NCI-H446 (cell line): ENCODE measurements at places on chromosomes 6 and 20.

GRCh38 chr6:37635319-37635718 is 62.4 kb downstream of the MDGA1 start:
- DNase-seq: no peak

DNA sequence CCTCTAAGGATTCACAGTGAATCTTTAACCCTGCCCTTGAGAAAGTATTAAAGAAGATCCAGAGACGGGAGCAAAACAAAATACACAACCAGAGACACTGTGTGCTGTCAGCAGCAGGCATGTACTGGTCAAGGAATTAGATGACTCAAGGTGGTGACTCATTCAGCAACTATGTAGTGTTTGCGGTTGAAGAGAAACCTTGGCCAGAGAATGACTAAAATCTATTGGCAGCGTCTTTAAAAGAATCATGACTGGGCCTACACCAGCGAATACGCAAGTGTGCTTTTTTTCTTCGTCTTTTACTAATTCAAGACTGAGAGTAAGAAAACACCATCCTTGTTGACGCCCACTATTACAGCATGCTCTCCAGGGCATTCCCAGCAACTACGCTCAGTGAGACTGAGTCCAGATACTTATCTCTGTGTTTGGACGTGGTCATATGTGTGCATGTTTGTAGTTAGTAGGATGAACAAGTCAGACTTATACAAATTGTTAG is 72.4 kb upstream of the BACH2 start:
- peak; percentile 69 for DNase-seq

DNA sequence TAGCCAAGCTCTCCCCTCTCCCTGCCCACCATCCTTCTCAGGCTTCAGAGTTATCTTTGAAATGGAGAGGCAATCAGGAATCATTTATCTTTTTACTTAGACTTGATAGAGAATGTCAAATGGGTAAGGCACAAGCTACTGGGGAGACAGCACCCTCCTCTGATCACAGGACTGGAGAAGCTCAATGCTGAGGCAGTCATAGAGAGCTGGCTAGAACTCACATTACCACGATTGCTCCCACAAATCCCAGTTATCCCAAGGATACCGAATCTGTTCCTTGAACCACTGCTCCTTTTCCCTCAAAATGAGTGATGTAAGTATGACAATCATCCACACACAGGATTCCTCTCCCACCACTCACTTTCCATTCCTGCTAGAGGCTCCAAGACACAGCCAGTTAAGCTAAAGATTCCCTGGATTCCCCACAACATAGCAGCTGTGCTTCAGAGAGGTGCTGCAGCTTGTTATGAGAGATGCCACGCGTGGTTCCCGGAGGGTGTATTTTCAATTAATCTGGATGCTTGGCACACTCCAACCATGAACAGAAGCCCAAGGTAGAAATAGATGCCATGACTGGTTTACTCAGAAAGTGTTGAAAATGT is 96.2 kb upstream of the VGLL2 start:
- no peak for DNase-seq

DNA sequence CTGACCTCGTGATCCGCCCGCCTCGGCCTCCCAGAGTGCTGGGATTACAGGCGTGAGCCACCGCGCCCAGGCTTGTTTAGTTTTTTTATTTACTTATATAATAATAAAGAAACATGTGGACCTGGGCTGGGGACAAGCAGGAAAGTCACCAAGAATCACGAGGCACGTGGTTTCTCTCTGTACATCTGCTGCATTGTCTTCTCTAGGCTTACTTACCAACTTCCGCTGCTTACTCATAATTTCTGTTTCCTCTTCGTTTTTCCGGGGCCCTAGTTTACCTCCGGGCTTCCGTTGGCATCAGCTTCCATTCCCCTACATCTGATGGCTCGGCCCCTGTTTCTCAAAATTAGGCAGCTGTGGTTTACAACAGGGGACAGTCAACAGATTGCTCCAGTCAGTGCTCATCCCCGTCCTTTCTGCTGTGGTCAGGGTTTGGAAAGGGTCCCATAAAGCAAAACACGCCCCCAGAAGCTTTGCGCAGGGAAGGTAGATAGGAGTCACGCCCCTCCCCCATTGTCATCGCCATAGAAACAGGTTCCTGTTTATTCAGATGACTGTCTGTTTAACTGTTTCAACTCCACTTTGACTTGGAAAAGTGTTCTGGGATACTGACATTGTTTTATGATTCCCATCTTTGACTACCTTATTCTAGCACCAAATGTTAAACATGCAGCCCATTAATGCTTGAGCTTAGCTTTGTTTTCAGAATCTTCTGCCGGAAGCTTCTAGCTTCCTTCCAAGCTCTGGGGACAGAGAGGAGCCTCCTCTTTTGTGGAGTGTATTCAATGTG is 31.9 kb upstream of the TXLNB start:
- DNase-seq: no peak
